Stimulated activated CD8-positive, alpha-beta memory T cell treated with anti-CD3 and anti-CD28 coated beads, Interleukin-4, amount 100 ng/mL, for 4 hours (primary cell): ENCODE measurements at places on chromosomes 11 and 22.

DNA sequence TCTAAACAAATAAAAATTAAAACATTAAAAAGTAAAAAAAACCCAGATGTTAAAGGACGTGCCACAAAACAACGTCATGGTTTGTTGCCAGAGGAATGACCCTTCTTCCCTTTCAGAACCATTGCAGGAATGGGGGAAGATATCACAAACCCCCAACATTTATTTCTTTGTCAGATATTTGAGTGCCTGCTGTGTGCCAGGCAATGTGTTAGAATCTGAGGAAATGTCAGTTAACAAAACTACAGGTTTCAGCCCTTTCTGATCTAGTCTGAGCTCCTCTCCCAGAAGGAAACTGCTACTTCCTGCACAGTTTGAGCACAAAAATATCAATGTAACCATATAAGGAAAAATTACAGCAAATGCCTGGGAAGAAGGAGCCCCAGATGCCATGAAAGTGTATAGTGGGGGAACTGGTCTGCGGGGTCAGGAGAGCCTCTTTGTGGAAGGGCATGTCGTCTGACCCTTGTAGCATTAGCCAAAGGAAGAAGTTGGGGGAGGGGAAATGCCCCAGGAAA lies 7.1 kb upstream of the NHERF4 start:
- DNase-seq = no peak

DNA sequence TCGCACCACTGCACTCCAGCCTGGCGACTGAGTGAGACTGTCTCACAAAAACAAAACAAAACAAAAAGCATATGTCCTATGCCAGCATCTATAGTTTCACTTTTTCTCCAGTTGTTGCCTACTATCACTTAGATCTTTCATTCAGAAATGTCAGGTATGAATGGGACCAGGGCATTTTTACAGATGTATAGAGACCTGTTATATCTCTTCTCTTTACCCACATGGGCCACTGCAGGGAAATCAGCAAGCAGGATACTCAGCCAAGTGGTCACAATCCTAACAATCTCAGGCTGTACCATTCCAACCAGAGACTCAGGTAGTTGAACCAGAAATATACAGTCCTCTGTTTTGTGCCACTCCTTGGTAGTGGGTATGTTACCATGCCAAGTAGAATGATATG lies 16.0 kb upstream of the SREBF2 start:
- DNase-seq = no peak

- DNase-seq = no peak
Measured at GRCh38 chr11:85769771-85770170, 41.2 kb downstream of the SYTL2 start.

- no peak for DNase-seq
Measured at GRCh38 chr22:48588878-48589450, 1238.7 kb downstream of the BRD1 start.

DNA sequence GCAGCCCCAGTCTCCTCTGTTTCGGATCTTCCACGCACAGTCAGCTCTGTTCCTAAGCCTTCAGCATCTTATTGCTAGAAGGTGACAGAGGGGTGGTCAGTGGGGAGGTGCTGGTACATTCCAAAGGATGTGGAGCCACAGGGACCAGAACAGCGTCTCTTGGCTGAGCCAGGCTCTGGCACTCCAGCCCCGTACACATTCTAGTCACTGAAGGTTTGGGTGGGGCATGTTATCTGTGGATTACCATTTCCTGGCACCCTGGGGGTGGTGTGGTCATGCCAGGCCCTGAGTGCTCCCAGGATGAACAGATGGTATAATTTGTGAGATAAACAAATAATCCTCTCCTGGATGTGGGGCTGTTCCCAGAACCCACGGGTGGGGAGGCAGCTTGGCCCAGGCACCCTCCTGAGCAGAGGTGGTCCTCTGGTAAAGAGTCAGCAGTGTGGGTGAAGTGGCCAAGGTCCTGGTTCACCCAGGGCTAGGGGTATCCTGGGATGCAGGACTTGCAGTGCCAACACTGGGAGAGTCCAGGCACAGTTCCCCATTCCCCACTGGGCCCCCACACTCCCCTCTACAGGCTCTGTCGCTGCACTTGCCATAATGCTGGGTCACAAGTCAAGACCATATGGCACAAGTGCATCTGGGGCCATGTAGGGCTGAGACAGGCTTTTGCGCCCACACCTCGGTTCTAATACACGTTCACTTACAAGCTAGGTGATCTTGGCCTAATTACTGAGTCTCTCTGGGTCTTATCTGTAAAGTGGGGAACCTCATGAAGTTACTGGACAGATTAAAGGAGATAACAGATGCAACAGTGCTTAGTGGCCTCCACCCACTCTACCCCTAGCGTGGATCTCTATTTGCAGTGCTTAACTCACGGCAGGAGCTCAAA lies 33.0 kb downstream of the DKK3 start:
- DNase-seq = no peak

DNA sequence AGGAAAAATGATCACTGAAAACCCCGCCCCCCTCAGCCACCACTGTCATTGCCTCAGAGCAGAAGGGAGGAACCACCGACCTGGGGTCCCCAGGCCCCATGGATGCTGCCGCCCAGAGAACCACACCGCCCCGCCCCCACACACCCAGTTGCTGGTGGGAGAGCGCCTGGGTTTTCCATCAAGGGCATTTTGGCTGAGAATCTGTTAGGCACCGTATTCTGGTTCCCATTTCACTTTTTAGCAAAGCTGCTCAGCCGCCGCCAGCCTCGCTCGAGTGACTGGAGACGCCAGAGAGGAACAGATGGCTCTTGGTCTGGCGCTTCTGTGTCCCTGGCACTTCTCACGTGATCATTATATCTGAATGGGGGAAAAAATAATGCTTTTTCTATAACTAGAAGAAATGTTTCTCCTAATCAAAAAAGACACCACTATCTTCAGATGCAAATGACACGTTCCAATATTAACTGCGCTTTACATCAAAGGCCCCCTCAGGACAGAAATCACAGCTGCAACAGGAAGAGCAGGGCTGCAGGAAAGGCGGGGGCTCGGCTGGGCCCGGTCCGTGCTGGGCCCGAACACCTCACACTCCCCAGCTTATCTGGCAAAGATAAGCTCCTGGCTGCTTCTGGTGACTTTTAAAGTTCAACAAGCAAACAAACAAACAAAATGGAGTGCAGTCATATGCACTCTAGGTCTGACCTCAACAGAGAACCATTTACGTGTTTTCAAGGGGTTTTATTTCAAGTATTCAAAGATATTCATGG lies 149.8 kb downstream of the MPPED1 start:
- DNase-seq = no peak

GRCh38 chr11:74520316-74520715 lies 26.8 kb upstream of the LIPT2 start:
- no peak for DNase-seq

- no peak for DNase-seq
Measured at GRCh38 chr11:91489989-91490388, 734.6 kb upstream of the FAT3 start.

DNA sequence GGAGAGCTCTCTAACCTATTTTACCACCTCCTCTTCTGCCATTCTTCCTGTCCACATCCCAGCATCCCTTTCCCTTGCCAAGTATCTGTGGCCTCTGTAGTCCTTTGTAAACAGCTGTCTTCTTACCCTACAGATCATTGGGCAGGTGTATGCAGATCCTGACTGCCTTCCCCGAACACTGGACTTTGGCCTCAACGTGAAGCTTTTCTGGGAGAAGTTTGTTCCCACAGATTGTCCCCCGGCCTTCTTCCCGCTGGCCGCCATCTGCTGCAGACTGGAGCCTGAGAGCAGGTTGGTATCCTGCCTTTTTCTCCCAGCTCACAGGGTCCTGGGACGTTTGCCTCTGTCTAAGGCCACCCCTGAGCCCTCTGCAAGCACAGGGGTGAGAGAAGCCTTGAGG lies 17.3 kb downstream of the PIK3IP1 start:
- no peak for DNase-seq

GRCh38 chr11:66192181-66192863 lies 76.1 kb upstream of the RAB1B start:
- DNase-seq = no peak

DNA sequence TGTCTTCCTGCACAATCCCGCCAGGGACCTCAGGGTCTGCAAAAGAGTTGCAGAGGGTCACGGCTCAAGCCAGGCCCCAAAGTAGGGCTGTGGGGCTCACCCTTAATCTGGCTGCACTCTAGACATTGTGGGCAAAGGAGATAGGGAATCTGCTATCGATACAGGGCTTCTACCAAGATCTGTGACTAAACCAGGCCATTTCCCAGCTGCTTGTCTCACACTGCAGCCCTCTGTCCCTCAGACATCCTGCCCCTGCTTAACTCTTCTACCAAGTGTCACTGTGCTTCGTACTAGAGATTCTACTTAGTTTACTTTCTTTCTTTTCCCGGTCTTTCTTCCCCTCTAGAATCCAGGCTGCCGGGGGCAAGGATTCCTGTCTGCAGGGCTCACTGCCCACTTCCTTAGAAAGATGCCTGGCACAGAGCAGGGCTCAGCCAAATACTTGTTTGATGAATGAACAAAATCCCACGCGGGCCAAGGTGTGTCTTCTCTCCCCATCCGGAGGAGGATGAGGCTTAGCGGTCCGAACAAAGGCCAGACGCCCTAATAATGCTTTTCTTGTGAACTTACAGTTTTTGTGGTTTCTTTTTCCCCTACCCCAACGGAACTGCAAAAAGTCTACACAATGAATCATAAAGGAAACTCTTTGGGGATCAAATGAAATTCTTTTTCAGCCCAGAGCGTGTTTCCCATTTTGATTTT lies 61.3 kb upstream of the ANO1 start:
- DNase-seq = no peak

GRCh38 chr11:117766576-117766975 lies 30.4 kb downstream of the DSCAML1 start:
- no peak for DNase-seq

DNA sequence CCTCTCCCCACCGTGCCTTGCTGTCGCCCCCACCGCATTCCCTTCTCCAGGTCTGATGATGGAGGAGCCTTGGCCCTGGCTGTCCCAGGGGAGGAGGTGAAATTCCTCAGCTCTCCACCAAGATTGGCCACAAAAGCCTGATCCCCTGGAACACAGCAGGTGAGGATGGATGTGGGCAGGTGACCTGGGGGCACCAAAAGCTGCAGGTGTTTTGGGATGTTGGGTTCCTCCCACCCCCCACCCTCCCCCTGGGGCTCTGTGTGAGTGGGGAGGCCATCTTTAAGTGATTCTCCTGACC lies 639 bp downstream of the TRIOBP start:
- DNase-seq = no peak
